ENCODE measurements at places on chromosomes 7 and 10.

DNA sequence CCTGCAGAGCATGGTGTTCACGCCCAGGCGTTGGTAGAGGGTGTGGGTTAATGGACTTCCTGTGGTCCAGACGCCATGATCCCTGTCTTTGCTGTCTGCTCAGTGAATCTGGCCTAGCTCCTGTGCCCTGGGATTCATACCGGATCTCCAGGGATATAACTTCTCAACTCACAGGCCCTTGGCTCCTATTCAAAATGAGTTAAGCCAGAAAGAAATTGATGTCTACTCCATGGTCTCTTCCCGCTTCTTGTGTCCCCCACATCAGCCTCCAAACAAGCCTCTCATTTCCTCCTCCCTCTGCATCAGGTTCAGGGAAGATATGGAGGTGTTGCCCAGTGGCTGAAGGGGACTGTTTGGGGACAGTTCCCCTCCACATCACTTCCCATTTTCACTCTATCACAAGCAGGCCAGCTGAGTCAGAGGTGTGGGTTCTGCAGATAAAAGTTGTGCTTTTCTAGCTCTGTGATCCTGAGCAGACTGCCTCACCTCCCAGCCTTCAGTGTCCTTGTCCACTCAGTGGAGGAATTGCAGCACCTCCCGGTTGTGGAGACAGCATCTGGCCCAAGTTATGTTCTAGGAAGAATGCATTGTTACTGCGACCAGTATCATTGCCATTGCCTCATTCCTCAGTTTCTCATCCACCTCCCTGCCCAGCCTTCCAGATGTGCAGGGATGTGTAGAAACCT lies 22.5 kb downstream of the AKR1E2 start:
- DNase-seq: no peak

DNA sequence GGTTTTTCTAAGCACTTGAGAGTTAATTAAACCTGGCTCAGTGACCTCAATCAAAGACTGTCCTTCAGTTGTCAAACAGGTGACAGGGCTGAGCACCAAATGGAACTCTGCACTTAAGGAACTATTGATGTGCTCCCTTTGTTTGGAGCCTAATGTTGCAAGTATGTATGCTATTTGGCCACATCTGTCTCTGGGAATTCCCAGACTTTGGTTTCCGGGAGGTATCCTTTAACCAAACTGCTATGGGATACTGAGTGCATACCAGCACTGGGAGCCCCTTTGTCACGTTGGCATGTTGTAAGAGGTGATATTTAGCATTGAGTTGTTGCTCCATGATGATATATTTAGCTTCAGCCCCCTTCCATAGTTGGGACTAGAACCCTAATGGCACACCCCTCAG lies 25.2 kb downstream of the ASZ1 start:
- DNase-seq: peak; percentile 59

DNA sequence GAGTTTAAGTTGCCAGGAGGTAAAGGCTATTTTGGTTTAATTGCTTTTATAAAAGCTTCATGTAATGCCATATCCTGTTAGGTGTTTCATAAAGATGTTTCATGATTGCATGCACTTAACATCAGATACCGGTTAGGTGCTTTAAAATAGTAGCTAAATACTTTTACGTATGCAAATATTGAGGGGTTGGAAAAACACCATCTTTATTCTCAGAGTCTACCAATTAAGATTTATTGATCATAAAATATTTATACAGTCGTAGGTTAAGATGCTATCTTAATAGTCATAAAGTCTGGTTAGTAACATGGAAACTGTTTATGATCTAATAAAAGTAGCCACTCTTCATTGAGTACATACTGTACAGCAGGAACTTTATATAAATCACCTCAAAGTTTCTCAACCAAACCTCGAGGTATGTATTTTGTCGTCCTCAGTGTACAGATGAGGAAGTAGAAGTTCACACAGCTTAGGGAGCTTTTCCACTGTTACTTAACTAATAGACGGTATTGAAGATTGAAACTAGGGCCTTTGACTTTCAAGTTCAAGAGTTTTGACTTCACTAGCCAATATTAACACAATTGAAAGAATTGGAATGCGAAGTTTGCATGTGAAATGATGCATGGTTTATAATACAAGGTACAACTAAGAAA lies 897.1 kb downstream of the GATA3 start:
- DNase-seq: no peak

- DNase-seq: peak; percentile 29
These were observed 239.5 kb upstream of the PLXNA4 start for GRCh38 chr7:132815696-132816311.

GRCh38 chr7:74061840-74062539 lies 21.6 kb upstream of the LIMK1 start:
- DNase-seq: peak; percentile 89

- no peak for DNase-seq
These were observed 31.5 kb downstream of the CDNF start for GRCh38 chr10:14806318-14806717.

DNA sequence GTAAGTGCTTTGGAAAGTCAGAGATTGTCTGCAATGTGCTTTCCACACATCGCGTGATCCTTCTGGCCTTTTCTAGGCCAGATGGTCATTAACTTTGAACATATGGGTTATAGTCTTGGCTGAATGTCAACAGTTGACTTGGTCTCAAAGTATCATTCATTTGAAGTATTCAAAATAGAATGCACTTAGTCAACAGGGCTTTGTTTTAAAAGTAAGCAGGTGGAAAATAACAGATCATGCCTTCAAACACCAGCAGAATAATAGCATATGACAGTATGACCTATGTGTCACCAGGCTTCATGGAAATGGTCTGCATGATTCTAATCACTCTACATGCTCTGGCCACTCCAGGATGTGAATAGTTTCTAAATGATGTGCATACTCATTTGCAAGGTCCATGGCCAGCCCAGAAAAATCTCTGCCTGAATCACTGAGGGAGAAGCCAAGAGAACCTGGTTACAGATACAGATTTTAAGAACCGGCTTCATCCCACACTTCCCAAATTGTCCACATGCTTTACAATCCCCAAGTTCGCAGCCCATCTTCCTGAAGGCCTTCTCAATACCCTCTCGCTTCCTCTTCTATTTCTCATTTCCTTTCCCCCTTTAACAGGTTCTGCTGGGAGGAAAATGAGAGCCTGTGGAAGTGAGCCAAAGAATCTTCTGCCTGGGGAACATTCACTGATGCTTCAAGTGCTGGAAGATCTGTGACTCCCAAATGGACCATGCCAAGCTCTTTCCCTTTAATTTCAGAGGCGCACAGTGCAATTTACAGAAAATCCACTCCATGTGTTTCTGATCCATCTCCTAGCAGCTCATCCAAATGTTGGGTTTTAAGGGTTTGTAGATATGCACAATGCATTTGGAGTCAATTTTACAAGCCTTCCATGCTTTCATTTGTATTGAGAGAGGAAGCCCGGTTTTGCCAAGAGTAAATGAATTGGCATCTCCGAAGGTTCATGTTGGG lies 122.8 kb upstream of the GDF10 start:
- DNase-seq: peak; percentile 26

DNA sequence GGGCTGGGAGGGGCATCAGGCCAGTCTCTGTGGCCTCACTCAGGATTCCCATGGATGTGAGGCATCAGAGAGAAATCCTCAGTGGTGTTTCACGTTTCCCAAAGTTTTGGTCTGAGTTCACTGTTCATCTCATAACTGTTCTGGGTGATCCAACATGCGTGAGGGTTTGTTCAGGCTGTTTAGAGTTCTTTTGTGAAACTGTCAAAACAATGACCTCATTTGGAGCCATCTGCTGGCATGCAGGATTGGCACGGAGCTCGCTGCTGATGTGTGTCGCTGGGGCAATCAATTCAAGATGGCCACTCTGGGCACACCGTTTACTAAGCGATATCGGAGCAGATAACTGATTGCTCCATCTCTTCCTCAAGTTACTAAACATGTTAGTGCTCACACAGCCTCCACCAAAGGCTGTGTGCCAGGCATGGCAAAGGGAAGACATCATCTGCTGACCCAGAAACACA lies 365.6 kb downstream of the WDR11 start:
- DNase-seq: peak; percentile 25

DNA sequence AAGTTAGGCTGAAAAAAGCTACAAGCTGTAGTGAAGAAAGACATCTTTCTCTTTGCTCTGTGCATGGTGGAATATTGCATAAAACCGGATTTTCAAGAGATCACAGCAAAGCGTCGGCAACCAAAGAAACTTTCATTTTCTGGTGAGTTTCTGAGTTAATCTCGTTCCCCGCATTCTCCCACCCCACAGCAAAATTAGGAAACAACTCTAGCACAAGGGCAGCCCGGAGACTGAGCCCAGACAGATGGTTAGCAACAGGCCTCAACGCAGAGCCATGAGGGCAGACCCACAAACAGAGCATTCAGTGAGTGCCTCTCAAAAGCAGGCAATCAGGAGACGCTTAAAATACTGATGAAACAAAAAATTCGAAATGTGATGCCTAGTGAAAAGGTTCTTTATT lies 396.1 kb upstream of the KLF6 start:
- no peak for DNase-seq

DNA sequence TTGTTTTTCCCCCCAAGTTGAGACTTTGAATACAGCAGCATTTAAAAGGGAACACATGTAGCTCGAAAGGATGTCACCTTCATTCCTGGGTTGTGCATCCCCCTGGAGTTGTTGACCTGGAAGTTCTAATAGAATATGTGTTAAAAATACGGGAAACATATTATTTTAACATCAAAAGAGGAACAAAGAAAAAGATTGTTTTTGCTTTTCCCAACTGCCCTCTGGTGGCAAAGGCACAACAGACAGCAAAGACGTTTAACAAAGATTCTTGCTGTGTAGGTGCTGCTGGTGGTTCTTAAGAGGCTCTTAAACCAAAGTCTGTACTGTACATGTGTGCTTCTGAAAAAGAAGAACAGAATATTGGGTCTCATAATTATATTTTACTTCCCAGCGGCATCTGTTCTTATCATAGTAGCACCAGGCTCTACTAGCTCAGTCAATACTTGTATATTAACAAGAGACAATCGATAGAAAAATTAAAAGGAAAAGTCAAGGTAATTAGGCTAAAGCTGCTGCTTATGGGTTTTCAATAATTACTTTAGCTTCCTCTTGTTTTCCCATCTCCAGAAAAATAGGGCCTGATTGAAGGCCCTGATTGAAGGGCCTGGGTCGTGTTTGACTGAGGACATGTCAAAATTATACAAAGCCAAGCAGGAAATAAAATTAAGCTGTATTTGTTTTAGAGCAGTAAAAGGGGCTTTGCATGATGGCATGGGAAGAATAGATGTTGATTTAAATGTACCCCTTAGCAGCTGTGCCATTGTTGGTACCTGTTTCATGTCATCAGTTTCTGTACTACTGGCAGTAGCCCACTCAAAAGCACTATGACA lies 384.2 kb upstream of the LRGUK start:
- DNase-seq: peak; percentile 34

Measured in fibroblast of skin of back (primary cell).